Stimulated activated CD8-positive, alpha-beta memory T cell treated with anti-CD3 and anti-CD28 coated beads, Interleukin-7, amount 100 ng/mL, for 1 hour (primary cell): ENCODE measurements at places on chromosomes 4 and X.

GRCh38 chr4:144411119-144411518 is 234.8 kb upstream of the HHIP start:
- no peak for DNase-seq

GRCh38 chrX:19639813-19640462 is 124.6 kb upstream of the MAP3K15 start:
- DNase-seq: no peak

- no peak for DNase-seq
These were observed 64.0 kb upstream of the CLDN34 start for GRCh38 chrX:9903146-9903545.

DNA sequence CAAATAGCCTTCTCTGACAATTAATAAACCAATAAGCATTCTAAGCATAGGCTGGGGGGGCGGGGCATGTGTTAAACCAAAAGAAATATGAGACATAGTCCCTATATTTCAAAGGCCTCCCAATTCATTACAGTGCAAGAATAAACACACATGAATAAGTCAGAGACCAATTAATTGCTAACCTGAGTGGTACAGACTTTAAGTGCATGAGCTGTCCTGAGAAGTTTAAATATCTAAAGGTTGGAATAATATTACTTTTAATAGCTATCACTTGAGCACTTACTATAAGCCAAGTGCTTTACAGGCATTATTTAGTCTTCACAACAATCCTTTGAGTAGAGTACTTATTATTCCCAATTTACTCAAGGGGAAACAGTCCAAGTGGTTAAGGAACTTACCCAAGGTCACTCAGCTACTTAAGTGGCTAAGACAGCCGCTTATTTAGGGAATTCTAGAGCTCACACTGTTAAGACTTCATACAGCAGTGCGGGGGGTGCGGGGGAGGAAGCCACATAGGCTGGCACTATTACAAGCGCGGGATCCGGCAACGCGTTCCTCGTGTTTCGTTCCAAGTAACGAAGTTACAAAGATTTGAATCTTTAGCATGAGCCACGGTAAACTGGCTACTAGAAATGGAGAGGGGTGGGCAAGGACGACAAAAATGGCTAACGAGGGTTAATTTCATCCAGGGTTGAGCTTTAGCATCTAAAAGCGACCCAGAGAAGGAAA is 1.4 kb downstream of the THOC2 start:
- no peak for DNase-seq

DNA sequence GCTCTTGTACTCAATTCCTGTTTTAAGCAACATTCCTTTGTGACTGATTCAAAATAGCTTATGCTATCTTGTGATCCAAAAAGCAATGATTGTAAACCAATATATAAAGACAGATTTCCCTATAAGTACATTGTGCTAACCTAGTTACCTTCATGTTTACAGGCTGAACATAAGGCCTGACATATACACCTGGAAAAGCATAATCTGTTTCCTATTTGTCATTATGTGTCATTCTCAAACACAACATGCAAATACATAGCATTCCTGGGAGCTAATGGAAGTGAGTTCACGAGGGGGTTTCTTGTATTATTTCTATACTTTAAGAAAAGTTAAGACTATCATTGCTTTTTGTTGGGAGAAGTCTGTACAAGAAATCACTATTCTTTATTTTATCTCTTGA is 638.1 kb upstream of the AGA start:
- no peak for DNase-seq

- no peak for DNase-seq
These were observed 289.7 kb downstream of the DKK2 start for GRCh38 chr4:106746451-106746850.

DNA sequence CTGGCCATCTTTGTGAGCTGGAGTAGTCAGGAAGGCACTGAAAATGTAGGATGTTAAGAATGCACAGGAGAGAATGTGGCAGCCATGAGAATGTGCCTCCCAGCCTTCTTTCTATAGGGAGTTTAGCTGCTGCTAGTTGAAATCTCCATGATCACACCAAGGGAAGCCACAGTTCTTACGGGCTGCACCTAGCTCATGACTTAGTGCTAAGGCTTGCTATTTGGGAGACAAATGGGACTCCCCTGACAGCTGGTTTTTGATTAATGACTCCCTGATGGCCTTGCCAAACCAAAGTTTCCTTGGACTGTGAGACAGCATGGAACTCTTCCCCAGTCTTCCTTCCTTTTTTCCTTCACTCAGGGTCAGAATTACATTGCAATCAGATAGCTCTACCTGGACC is 9.2 kb downstream of the CTSO start:
- DNase-seq: no peak

DNA sequence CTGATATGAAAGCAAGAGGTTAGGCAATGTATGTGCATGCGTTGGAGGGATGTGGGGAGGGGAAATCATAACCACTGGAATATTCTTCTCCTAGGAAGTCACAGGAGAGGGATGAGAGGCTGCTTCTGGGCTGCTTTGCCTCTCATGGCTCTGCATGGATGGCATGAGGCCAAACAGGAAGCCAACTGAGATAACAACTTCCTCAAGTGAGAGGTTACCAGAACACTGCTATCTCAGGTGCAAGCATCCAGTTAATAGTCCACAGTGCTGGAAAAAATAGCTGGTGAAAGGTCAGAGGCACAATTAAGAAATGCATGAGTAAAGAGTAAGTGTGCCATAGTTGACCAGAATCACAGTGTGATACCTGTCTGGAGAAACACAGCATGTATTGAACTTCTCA is 113.3 kb downstream of the ELOVL6 start:
- DNase-seq: no peak

- DNase-seq: no peak
These were observed 41.1 kb downstream of the LUZP4 start for GRCh38 chrX:115330498-115331168.

GRCh38 chrX:57232658-57233360 is 53.7 kb upstream of the FAAH2 start:
- DNase-seq: no peak
